Naive thymus-derived CD4-positive, alpha-beta T cell (primary cell): ENCODE measurements at places on chromosomes 3 and 15.

- no peak overlapping the region for H3K27ac ChIP-seq
- H3K4me3 ChIP-seq: no peak overlapping the region
- no peaks in the 10 kb centered on the region for H3K27me3 ChIP-seq
- H3K4me1 ChIP-seq: no peaks in the 10 kb centered on the region
- H3K36me3 ChIP-seq: no peaks in the 10 kb centered on the region
- DNase-seq: no peak
Observed at GRCh38 chr15:73161546-73161945, 109.3 kb downstream of the NEO1 start.

GRCh38 chr3:143120716-143121240 lies 1.2 kb downstream of the CHST2 start:
- H3K27me3 ChIP-seq: no peaks in the 10 kb centered on the region
- H3K4me3 ChIP-seq: peak overlapping the region; percentile 95
- peak; percentile 64 for DNase-seq
- H3K4me1 ChIP-seq: no peaks in the 10 kb centered on the region
- peak overlapping the region; percentile 67 for H3K27ac ChIP-seq

DNA sequence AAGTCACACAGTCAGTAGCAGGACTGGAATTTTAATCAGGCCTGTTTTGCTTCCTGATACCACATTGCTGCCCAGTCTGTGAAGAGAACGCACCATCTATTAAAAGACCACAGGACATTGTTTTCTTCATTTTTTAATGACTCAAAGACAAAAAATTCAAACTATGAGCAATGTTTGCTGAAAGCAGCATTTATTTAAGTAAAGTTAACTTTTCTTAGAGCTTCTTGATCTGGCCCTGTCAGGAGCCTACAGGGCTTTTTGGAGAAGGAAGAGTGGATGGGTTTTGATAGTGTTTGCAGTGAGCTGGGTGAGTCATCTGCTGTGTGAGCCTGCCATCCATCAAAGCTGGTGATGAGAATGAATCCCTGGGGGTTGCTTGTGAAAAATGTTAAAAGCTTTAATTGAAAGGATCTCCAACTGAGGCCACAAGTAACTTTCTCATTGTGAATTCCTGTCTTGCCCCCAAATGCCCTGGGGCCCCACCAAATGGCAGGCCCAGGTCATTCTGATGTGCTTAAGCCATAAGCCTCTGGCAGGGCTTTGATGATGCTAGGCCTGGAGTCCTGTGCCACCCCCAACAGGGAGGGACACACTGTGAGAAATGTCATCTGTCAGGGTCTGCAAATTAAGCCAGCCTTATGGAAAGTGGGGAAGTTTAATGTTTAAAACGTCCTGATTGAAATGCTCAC lies 136.2 kb upstream of the PFN2 start:
- H3K36me3 ChIP-seq: no peaks in the 10 kb centered on the region
- H3K27ac ChIP-seq: no peak overlapping the region
- no peaks in the 10 kb centered on the region for H3K4me1 ChIP-seq
- no peak for DNase-seq
- no peaks in the 10 kb centered on the region for H3K27me3 ChIP-seq
- H3K4me3 ChIP-seq: no peak overlapping the region

DNA sequence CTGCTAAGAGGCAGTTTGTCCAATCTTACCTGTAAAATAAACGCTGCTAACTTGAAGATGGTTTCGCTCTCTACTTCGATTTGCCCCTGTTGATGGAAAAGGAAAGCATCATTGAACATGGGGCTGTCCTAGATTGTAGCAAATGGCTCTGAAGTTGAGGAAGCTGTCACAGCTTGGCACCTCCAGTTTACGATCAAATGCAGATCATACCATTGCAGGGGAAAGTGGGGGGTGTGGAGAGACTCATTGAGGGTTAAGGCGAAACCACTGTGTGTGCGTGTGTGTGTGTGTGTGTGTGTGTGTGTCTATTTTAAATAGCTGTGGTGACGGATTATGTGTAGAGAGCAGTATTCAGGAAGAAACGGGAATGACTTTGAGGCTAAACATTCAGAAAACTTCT lies 127.6 kb upstream of the LMOD3 start:
- H3K27ac ChIP-seq: peak overlapping the region; percentile 17
- H3K4me3 ChIP-seq: no peak overlapping the region
- H3K27me3 ChIP-seq: no peaks in the 10 kb centered on the region
- no peaks in the 10 kb centered on the region for H3K4me1 ChIP-seq
- peak; percentile 67 for DNase-seq

DNA sequence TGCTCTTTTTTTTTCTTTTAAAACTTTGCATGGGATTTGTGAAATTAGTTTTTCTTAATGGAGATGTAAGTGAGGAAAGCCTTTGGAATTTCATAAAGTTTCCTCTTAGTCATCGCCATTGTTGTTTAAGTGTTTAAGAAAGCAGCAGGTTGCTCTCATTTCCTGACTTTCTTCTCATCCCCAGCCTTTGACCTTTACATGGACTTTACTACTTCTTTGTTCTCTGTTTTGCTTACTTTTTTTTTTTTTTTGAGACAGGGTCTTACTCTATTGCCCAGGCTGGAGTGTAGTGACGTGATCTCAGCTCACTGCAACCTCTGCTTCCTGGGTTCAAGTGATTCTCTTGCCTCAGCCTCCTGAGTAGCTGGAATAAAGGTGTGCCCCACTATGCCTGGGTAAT lies 38.6 kb downstream of the FBXL2 start:
- H3K4me3 ChIP-seq: no peak overlapping the region
- H3K27me3 ChIP-seq: no peaks in the 10 kb centered on the region
- H3K36me3 ChIP-seq: no peaks in the 10 kb centered on the region
- H3K27ac ChIP-seq: no peak overlapping the region
- DNase-seq: no peak

DNA sequence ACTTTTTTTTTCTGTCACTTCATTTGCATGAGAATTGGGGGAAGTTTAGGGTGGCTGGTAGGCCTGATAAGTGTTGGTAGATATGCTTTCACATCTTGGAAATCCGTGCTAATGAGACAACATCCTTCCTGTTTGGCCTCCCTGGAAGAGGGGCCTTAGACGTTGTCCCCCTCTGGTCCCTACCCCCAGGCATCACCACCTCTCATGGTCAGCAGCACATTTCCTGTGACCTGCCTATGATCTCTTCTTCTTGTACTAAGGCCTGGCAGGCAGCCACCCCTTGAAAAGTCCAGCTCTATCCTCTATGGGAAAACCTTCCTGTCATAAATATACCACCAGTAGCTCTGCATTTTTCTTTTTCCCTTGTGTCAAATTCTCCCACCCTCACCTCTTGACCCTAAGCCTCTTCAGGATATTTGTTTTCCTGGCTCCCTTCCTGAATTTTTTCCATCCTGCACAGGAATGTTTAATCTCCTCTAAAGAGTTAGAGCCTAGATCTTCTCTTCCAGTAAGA lies 107.8 kb downstream of the SNRK start:
- H3K4me3 ChIP-seq: no peak overlapping the region
- H3K36me3 ChIP-seq: no peaks in the 10 kb centered on the region
- no peak for DNase-seq
- H3K27ac ChIP-seq: no peak overlapping the region
- no peaks in the 10 kb centered on the region for H3K27me3 ChIP-seq

GRCh38 chr3:5357089-5357488 lies 169.6 kb downstream of the EDEM1 start:
- H3K27ac ChIP-seq: no peak overlapping the region
- H3K36me3 ChIP-seq: no peaks in the 10 kb centered on the region
- no peaks in the 10 kb centered on the region for H3K27me3 ChIP-seq
- H3K4me1 ChIP-seq: no peaks in the 10 kb centered on the region
- no peak overlapping the region for H3K4me3 ChIP-seq

DNA sequence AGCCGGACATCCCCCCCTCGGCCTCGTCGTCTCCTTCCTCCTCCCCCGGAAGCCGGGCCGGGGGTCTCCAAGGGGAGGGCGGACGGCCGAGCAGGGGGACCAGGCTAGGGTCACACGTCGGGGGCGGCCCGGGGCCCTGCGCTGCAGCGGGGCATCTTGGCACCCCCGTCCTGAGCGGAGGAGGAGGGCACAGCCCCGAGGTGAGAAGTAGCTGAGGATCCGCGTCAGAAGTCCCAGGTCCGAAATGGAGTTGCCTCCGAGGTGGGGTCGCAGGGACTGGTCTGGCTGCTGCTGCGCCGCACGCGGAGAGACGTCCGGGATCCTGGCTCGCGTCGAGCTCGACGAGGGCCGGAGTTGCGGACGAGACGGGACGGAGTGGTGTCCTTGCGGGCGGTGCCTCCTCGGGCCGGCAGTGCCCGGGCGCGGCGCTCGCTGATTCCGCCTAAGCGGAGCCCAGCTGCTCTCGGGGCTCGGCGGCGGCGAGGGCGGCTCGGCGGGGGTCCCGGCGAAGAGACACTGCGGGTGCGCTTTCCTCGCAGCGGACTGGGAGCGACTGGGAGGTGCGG lies at the start of gene ADCY5:
Gene ADCY5, minus strand, starts transcription at position 555 of the 566 bp plus-strand sequence. Its CDS starts 545 bp downstream, at position 10.
- DNase-seq: no peak
- no peaks in the 10 kb centered on the region for H3K36me3 ChIP-seq
- no peak within 1 kb of the TSS for H3K27ac ChIP-seq
- H3K4me1 ChIP-seq: no peaks in the 10 kb centered on the region
- peak within 1 kb of the TSS; percentile 46 for H3K4me3 ChIP-seq

DNA sequence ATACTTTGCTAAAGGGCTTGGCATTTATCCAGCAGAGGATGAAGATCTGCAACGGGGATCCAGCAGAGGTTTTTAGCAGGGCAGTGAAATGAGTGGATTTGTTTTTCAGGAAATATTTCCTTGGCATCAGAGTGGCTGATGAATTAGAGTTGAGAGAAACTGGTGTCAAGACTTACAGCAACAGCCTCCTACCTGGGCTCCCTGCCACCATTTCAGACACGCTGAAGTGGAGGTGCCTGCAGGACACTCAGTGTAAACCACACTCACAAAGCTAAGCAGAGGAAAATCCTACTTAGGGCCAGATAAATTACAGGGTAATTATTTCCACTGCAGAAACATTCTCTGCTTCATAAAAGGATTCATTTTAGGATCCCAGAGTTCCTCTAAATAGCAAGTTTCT lies 519.7 kb downstream of the FGF12 start:
- H3K27ac ChIP-seq: no peak overlapping the region
- H3K4me1 ChIP-seq: no peaks in the 10 kb centered on the region
- DNase-seq: no peak

- H3K36me3 ChIP-seq: no peaks in the 10 kb centered on the region
- no peak overlapping the region for H3K4me3 ChIP-seq
- H3K27me3 ChIP-seq: no peaks in the 10 kb centered on the region
- DNase-seq: no peak
- no peak overlapping the region for H3K27ac ChIP-seq
- H3K4me1 ChIP-seq: no peaks in the 10 kb centered on the region
Observed at GRCh38 chr15:52193791-52194190, 2.6 kb upstream of the GNB5 start.

- no peak for DNase-seq
- no peak overlapping the region for H3K4me3 ChIP-seq
Observed at GRCh38 chr3:23219552-23219951, 16.4 kb downstream of the UBE2E2 start.

DNA sequence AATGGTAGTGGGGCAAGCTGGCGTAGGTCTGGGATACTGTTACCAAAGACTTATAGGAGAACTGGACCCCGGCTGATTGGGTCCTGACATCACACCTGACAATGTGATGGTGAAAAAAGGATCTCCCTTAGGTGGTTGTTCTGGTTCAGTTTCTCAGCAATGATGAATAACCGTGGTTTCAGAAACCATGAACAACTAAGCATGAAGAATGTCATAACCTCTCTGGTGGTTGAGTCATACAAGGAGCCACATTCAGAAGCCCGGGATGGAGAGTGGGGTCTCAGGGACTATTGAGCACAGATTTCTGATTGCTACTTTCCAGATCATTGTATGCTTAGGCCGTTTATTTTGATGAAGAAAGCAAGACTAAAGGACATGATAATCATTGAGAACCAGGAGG lies 17.4 kb downstream of the GPR160 start:
- DNase-seq: no peak
- no peaks in the 10 kb centered on the region for H3K36me3 ChIP-seq
- no peaks in the 10 kb centered on the region for H3K27me3 ChIP-seq
- no peak overlapping the region for H3K27ac ChIP-seq
- peaks cover 7% of the 10 kb centered on the region for H3K4me1 ChIP-seq

GRCh38 chr3:121918779-121919483 lies 24.7 kb downstream of the SLC15A2 start:
- no peak overlapping the region for H3K4me3 ChIP-seq
- no peak overlapping the region for H3K27ac ChIP-seq
- no peaks in the 10 kb centered on the region for H3K4me1 ChIP-seq
- H3K27me3 ChIP-seq: no peaks in the 10 kb centered on the region
- H3K36me3 ChIP-seq: no peaks in the 10 kb centered on the region
- no peak for DNase-seq

DNA sequence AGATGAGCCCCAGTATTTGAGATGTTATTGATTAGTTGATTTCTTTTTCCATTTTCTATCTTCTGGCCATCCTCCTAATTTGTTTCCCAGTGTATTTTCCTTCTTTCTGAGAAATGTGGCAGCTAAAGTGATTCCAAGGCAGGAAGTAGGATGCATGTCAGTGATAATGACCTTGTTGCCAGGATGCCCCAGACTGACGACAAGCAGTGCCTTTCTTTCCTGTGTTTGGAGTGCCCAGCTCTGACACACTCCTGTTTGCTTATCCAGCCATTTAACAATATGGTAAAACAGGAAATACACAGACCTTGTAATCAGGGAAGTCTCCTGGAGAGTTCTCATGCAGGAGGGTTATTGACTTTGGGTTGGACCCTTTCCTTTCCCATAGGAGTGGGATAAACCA lies 20.4 kb downstream of the TMOD2 start:
- peaks cover 30% of the 10 kb centered on the region for H3K36me3 ChIP-seq
- no peak for DNase-seq
- no peaks in the 10 kb centered on the region for H3K27me3 ChIP-seq
- H3K4me3 ChIP-seq: no peak overlapping the region

DNA sequence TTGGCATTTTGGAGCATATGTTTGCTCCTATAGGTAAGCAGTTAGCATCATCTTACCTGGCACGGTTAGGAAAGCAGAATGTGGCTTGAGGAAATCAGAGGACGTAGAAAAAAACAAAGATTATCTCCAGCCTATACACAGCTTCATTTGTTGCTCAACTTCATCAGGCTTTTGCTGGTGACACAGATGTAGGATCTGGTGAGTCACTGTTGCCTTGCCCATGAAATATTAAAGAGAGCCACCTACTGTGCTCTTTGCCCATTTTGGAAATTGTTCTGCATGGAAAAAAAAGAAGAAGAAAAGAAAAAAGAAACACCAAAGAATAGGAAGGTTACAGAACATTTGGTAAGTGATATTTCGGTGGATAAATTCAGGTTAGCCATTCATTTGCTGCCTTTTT lies 3.8 kb downstream of the IL1RAP start:
- H3K36me3 ChIP-seq: peaks cover 4% of the 10 kb centered on the region
- DNase-seq: no peak
- H3K27me3 ChIP-seq: no peaks in the 10 kb centered on the region
- no peak overlapping the region for H3K4me3 ChIP-seq

- H3K4me3 ChIP-seq: no peak overlapping the region
- no peak overlapping the region for H3K27ac ChIP-seq
- H3K4me1 ChIP-seq: no peaks in the 10 kb centered on the region
- no peaks in the 10 kb centered on the region for H3K36me3 ChIP-seq
- H3K27me3 ChIP-seq: peaks cover 4% of the 10 kb centered on the region
Observed at GRCh38 chr3:54358316-54358715, 236.0 kb downstream of the CACNA2D3 start.

GRCh38 chr15:56538901-56539545 lies 74.1 kb upstream of the MNS1 start:
- no peaks in the 10 kb centered on the region for H3K36me3 ChIP-seq
- no peak overlapping the region for H3K27ac ChIP-seq
- no peak overlapping the region for H3K4me3 ChIP-seq
- no peaks in the 10 kb centered on the region for H3K27me3 ChIP-seq

GRCh38 chr3:18767756-18768303 lies 342.7 kb upstream of the SATB1 start:
- H3K36me3 ChIP-seq: no peaks in the 10 kb centered on the region
- no peaks in the 10 kb centered on the region for H3K27me3 ChIP-seq
- H3K27ac ChIP-seq: no peak overlapping the region
- no peak for DNase-seq
- H3K4me1 ChIP-seq: no peaks in the 10 kb centered on the region
